ENCODE measurements at places on chromosomes 7 and 10.
A peak's percentile ranks its signal among the peaks of the same experiment; 100 is the strongest.

- no peak for DNase-seq
Observed at GRCh38 chr10:87068281-87068680, 26.4 kb downstream of the GLUD1 start.

GRCh38 chr10:107085665-107086525 lies 78.6 kb downstream of the SORCS1 start:
- no peak for DNase-seq

DNA sequence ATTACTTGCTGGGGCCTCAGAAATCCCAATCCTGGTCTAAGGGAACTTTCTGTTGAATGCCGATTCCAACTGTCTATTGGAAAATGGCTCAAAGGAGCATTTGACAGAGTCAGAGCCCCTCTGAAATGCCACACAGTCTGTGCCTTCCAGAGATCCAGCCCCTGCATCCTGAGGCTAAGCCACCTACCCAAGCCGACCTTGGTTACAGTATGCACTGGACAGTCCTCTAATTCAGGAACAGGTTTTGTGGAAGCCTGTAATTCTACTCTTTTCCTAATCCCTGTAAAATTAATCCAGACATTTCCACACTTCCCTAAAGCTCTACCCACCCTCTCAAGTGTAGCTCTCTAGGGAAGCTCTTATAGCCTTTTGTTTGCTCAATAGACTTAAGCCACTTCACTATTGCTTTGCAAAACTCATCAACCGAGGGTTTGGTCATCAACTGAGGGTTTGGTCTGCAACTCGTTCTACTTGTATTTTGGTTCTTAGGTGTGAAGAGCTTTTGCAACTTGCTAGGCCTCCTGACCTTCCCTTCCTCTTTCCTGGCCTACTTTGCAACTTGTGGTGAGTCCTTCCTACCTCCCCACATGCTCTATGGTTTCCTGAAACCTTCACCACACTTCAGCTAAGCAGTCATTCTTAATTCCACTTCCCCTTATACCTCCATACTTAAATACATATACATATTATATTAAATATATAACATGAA lies 364.8 kb downstream of the SFMBT2 start:
- no peak for DNase-seq

- DNase-seq, result no peak
Observed at GRCh38 chr7:7005303-7005702, 177.0 kb upstream of the C1GALT1 start.

GRCh38 chr10:127280446-127280845 lies 84.1 kb upstream of the INSYN2A start:
- DNase-seq, result no peak

GRCh38 chr7:139731802-139732470 lies 45.9 kb downstream of the HIPK2 start:
- DNase-seq, result no peak

DNA sequence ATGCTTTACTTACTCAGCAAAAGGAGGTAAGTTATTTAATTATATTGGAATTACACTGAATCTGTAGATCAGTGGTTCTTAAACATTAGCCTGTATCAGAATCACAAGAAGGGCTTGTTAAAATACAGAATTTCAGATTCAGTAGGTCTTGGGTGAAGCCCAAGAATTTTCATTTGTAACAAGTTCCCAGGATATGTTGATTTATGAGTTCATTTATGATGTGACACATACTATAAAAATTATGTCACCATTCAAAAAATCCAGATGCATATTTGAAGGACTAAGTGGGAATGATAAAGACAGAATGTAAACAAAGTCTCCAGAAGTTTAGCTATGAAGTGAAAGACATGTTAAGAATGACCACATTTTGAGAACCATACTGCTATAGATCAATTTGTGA lies 52.3 kb downstream of the HECTD2 start:
- DNase-seq, result no peak

- DNase-seq, result no peak
Observed at GRCh38 chr7:29920491-29920890, 69.1 kb downstream of the SCRN1 start.

- peak; percentile 37 for DNase-seq
Observed at GRCh38 chr10:43574001-43574892, at the start of gene ZNF239. Gene ZNF239, minus strand, starts transcription at chr10:43574616. Its CDS starts 16,537 bp downstream, at chr10:43558079.

GRCh38 chr7:80508440-80508839 lies 3.4 kb downstream of the GNAT3 start:
- DNase-seq, result no peak

- no peak for DNase-seq
Observed at GRCh38 chr7:142711746-142712616, 37.3 kb upstream of the PRSS1 start.

GRCh38 chr10:49596493-49596809 lies 13.7 kb upstream of the SLC18A3 start:
- DNase-seq, result no peak

Data from NCI-H510A (cell line).